ENCODE measurements at places on chromosomes 5 and 9. TPM values are rescaled to one million over a fixed set of nuclear protein-coding genes. Genes with fewer than 3 reads are reported as not detected.

Gene IFNA2
- total RNA-seq, result not detected

Gene GABRP
- 0.89 TPM for total RNA-seq

Gene FBN2
- total RNA-seq, result 13.1 TPM

Gene SVEP1
- total RNA-seq, result 32.6 TPM

Gene IL13
- total RNA-seq, result not detected

Gene IL4
- not detected for total RNA-seq

Measured in lung (tissue), 17 donors.